Cerebellar nuclear complex (tissue), 1 donor: ENCODE measurements at places on chromosomes 1 and 21.

- DNase-seq: no peak
These were observed 54.9 kb downstream of the WDR64 start for GRCh38 chr1:241706967-241707366.

DNA sequence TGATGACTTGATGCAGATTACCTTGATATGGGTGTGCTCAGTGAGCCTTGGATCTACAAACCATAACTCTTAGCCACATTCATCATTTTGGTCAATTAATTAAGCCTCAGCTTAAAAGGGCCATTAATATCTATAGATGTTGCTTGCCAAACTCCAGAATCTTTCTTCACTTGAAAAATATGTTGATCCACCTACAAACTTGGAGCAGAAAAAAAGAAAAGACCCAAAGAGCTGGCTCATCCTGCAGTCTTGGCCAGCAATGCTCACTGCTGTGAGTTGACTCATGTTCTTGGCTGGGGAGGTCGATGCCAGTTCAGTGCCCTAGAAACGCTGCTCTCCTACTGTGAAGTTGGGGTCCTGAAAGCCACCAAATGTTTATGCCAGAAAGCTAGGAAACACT lies 75.4 kb downstream of the DPT start:
- DNase-seq: no peak

DNA sequence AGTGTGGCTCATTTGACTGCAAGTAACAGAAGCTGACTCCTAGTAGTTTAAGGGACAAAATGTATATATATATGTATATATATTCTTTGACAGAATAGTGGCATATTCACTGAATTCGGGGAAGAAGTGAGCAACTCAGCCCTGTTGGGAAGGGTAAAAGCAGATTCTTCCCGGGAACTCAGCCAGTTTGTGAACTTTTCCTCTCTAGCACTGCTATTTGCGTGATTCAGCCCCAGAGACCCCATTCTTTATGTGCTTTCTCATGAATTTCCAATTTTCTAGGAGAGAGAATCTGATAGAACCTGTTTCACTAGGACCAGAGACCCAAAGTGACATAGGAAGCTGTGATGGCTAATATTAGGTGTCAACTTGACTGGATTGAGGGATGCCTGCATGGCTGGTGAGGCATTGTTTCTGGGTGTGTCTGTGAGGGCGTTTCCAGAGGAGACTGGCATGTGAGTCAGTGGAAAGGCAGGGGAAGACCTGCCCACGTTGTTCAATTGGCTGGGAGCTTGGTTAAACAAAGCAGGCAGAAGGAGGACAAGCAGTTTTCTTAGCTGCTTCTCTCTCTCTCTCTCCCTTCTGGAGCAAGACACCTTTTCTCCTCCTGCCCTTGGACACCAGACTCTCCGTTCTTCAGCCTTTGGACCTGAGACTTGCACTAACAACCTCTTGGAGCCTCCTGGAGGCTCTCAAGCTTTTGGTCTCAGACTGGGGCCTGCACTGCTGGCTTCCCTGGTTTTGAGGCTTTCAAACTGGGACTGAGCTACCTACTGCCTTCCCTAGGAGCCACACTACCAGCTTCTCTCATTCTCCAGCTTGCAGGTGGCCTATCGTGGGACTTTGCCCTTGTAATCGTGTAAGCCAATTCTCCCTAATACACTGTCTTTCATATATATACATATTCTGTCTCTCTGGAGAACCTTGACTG lies 93.4 kb upstream of the KCNK1 start:
- no peak for DNase-seq

DNA sequence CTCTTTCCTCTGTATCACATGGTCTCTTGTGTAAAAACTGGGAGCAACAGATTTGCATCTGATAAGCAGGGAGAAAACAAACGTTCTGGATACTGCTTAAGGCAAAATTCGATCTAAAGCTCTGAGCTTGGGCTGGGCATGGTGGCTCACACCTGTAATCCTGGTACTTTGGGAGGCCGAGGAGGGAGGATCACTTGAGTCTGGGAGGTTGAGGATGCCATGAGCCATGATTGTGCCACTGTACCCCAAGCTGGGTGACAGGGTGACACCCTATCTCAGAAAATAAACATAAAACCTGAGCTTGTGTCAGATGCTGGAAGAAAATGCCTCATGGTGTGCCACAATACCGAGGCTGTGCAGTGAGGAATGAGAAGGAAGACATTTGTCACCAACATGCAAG lies 73.9 kb downstream of the SCCPDH start:
- no peak for DNase-seq

DNA sequence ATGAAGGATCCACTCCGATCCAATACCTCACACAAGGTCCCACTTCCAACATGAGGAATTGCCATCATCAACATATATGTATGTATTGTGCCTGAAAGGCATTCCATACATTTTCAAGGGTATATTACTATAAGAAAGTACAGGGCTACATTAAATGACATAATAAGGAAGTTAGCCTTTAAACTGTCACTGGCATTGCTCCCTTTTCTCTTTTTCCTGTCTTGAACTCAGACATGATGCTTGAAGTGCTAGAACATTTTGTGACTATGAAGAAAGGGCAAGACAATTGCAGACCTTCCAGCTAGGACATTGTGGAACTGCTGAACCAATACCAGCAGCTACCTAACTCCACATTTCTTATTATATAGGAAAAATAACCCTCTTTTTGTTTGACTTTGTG lies 2.9 kb upstream of the TSPAN2 start:
- DNase-seq: no peak

DNA sequence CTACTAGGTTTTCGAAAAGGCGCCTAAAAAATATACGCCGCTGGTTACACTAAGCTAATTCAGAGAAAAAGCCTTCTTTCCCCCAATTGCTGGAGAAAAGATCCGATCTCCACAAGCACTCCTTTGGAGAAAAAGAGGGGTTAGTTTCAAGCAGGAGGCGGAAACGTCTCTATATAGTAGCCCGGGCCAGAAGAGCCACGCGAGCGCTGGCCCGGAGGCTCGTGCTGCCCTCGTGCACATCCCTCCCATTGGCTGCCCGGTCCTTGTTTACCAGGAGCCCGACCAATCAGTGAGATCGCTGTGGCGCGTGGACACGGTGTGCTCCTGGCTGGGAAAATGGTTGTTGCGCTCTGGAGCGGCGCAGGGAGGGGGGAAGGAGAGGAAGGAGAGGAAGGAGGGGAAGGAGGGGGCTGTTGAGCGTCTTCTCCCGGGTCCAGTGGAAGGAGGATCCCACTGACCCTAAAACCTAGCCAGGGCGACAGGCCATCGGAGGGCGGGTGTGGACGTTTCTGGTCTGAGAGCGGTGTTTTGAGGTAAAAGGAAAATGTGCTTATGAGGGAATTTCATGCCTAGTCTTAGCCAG lies at the start of gene TXNIP:
Gene TXNIP, minus strand, starts transcription at position 147 of the 583 bp plus-strand sequence. CDS start 313 bp downstream, outside the sequence.
- DNase-seq: peak; percentile 99

DNA sequence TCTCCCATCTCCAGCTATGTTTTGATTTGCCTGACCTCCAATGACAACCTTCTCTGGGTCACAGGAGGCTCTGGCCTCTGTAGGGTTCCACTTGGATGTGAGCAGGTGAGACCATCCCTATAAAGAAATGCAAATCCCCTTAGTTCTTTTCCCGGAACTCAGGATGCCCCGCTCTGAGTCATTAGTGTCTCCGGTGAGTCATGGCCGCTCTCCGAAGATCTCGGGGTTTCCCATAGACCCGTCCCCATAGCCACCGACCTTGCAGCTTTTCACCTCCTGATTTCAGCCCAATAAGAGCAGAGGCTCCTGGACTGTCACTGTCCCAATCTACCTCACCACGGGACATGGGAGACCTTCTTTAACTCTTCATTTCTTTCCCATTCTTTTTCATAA lies 98.2 kb downstream of the PGBD5 start:
- no peak for DNase-seq

DNA sequence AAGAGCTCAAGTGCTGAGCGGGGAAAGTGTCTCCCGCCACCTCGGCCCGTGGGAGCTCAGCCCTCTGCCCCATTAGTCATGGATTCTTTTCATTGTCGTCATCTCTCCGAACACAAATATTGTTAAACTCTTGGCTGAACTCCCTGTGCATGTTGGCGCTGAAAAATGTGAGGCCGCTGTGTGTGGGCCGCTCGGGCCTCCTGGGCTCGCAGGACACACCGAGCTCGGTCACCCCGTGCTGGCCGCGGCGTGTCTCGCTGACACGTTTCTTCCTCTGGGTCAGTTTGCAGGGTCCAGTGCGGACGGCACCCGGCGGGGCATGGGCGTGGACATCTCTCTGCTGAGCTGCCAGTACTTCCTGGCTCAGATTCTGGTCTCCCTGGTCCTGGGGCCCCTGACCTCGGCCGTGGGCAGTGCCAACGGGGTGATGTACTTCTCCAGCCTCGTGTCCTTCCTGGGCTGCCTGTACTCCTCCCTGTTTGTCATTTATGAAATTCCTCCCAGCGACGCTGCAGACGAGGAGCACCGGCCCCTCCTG lies 25.6 kb downstream of the SLC45A1 start:
- no peak for DNase-seq

DNA sequence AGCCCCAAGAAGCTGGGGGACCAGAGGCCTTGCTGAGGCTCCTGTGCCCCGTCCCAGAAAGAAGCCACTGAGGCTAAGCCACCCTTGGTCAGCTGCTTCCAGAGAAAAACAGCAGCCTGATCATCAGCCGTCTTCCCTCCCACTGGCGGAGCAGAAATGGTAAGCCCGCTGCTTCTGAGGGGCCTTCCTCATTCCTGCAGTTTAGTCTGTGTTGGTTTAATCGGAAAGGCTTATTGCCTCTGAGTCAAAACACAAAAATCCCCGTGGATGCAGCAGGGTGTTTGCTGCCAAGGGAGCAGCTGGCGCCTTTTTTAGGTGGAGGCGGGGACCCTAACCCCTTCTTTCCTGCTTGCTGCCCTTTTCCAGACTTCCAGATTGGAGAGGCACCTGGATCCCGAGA lies 33.9 kb downstream of the SPSB1 start:
- no peak for DNase-seq

- DNase-seq: no peak
These were observed 26.8 kb upstream of the TARBP1 start for GRCh38 chr1:234505769-234506102.

DNA sequence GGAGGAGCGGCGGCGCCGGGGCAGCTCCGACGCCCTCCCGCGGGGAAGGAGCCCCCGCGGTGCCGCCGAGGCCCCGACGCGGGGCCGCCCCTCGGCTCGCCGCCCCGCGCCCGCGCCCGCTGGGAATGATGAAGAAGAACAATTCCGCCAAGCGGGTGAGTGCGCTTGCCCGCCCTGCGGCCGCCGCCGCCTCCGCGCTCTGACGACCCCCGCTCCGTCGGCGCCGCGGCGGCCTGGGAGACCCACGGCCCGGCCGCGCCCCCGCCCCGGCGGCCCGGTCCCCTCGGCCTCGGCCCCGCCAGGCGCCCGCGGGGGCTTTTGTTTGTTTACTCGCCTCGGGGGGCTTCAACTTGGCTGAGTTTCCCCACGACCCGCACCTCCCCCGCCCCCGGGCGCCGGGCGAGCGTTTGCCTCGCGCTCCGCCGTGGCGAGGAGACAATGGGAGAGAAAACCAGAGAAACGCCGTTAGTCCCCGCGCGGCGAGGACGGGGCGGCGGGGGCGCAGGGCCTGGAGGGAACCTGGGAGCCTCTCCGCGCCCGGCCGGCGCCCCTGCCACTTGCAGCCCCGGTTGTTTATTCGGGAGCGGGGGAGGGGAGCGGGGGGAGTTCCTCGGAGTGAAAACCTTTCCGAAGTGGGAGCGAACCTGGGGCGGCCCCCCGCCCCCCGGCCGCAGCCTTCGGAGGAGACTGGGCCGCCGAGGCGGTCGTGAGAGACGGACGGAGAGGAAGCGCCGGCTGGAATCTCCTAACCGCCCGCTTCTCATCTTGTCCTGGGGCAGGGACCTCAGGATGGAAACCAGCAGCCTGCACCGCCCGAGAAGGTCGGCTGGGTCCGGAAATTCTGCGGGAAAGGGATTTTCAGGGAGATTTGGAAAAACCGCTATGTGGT lies 661 bp downstream of the PLEKHO1 start:
- no peak for DNase-seq

GRCh38 chr1:66494482-66494881 lies 39.5 kb upstream of the SGIP1 start:
- no peak for DNase-seq

DNA sequence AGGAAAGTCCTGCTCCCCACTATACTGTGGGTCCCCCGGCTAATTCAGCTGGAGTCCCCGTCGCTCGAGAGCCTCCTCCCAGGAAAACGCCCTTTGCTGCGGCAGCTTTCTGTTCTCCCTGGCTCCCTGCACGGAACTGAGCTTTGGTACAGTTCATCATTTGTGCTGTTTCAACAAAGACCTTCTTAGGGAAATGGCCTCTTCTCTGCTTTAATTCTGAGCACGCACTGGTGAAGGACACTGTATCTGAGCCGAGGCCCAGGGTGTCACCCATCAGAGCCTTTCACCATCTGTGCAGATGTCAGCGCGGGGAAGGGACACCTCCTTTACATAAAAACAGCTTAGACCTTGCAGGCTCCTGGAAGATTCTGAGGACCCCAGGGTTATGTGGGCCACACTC lies 13.5 kb upstream of the PEX10 start:
- DNase-seq: no peak

GRCh38 chr1:160993544-160994193 lies 27.3 kb downstream of the F11R start:
- DNase-seq: no peak

DNA sequence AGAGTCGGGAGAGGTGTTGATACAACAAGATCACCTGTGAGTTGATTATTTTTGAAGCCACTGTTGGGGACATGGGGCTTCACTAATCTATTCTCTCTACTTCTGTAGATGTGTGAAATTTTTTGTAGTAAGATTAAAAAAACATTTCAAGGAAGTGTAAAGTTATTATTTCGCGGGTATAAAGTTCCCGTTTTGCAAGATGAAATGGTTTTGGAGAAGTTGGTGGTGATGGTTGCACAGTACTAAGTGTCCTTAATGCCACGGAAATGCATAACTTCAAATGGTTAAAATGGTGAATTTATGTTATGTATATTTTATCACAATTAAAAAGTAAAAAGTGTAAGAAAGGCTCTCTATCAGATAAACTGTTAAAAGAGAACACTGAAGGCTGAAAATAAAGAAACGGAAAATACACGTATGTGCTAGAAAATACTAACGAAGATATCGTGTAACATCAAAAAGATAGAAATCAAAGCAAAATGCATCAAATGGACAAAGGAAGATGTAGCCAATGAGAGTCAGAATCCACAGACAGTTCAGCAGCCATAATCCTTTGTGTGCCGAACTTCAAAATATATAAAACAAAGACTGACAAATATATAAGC lies 2.9 kb upstream of the ITGB2 start:
- DNase-seq: no peak

DNA sequence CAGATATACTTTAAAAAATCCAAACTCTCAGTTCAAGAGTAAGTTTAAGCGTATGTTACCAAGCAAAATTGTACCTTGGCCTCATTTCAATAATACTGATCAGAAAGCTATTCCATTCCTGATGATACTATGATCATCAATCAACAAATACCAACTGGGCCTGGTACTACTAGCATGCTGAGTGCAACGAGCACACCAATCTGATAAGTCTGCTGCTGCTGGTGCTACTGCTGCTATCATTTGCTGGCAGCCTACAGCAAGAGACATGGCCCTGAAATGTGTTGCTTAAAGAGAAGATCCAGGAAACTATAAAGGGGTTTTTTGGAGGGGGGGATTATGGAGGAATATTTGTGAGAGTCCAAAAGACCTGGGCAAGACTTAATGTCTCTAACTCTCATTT lies 39.7 kb downstream of the NME7 start:
- no peak for DNase-seq
